ENCODE measurements at places on chromosomes 5 and 9.

DNA sequence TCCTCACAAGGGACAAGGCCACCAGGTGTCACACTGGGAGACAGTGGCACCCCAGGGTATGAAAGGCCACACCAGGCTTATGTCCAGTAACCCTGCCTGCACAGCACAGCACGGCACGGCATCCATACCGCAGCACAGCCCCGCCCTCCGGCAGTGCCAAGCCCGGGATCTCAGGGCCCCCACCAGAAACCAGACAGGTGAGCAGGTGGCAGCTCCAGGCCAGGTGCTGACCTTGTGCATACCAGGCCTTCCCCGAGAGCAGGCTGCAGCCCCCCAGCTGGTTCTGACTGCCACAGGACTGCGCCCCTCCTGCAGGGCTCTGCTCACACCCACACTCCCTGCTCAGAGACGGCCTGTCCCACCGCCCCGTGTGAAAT is 56.5 kb downstream of the ADAMTS2 start:
- DNase-seq, result no peak

- DNase-seq, result no peak
Measured at GRCh38 chr5:3595006-3595961, at the start of gene IRX1. IRX1 (plus strand) TSS chr5:3595832; CDS start chr5:3596106, 274 bp downstream.

DNA sequence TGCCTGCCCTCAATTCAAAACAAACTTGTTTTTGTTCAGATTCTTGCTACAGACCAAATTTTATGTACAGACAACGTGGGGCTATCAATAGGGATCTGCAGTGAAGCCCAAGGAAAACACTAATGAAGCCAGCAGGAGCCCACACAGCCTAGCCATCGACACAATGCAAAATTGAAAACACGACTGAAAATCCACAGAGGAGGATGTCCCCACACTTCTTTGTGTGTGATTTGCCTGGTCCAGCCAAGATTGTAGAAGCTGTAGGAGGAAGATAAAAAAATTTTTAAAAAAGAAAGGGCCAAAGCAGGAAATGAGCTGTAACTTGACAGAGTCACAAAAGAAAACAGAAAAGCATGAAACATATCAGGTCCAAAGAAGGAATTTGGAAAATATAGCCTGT is 34.8 kb downstream of the HTR4 start:
- DNase-seq, result no peak

GRCh38 chr9:115730396-115730795 is 423.2 kb upstream of the PAPPA start:
- DNase-seq, result no peak

- DNase-seq, result no peak
Measured at GRCh38 chr9:133732639-133733408, 5.3 kb downstream of the SARDH start.

DNA sequence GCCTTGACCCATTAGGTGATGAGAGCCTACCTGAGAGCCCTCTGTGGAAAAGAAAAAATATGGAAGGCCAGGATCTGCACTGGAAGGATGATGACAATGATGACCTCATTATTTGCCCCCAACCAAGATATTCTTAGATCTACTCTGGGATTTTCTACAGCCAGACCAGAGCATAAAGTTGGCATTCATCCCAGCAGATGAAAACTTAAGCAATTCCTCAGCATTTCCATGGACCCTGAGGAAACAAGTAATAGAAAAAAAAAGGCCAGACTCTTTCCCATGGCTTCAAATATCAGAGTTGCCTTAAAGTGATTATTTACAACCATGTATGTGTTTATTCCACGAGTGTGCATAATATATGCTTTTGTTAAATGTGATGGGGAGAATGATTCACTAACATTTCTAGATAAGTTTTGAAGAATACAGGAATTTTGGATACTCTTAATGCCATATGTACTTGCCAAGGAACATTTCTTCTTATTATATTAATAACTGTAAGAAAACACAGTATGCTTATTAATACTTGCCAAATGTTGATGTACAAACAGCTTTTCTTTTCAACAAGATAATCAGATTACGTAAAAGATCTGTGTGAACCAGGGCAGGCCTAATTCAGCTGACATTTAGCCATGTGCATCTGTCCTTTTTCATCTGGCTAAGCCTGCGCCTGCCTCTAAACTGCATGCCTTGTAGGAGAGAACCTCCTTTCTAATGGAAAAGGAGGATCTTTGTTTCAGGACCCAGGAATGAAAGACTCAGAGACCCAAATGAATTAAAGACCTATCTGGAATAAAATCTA is 94.8 kb downstream of the ARRDC3 start:
- no peak for DNase-seq

DNA sequence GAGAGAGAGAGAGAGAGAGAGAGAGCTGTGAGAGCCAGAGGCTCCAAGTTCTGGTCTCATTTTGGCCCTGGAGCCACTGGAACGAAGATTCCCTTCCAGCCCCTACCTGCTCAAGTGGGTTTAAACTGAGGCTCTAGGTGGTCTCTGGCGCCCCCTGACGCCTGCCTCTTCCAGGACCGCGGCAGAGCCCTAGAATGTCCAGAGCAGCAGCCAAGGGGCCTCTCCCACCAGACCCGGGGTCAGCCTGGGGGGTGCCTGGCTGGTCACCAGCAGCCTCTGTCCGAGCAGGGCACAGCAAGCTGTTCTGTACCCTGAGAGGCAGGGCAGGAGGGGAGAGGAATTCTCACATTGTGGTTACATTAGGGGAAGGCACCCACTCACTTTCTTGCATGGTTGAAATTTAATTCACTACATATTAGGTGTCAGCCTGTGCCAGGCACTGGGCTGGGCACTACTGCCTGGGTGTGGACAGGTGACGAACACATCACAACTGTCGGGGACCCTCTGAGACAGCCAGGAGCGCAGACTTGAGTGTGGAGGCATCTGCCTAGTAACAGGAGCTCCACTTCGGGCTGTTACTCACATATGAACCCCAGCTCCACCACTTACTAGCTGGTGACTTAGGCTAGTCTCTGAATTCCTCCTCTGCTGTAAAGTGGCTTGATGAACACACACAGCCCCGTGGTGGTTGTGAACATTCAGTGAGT is 44.5 kb downstream of the AMBP start:
- DNase-seq, result no peak

DNA sequence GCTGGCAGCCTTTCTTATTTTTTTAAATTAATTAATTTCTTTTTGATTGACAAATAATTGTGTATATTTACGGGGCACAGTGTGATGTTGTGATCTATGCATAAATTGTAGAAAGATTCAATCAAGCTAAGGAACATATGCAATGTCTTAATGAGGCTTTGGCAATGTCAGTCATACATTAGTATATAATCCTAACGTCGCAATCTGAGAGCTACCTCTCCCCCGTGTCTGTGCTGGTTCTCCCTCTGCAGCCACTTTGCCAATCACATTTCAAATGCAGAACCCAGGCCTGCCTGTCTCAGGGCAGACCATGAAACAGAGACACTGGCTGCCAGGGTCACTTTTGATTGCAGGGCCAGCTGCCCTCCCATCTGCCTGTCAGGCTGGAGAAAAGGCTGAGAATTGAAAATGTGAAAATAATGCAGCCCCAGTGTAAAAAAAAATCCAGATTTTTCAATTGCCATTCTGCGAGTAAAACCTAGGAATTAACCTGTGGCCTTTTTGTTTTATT is 56.3 kb downstream of the SLC24A2 start:
- DNase-seq, result no peak

Measured in stimulated activated CD4-positive, alpha-beta T cell treated with anti-CD3 and anti-CD28 coated beads, Interleukin-1b, Interleukin-23, amount 100 ng/mL, for 4 hours (primary cell).